ENCODE measurements at places on chromosomes 3 and 15. TPM values are rescaled to one million over a fixed set of nuclear protein-coding genes. Genes with fewer than 3 reads are reported as not detected.

Gene MOBP
- total RNA-seq = not detected

Gene MYO5C
- 35.3 TPM for total RNA-seq

Gene CCDC54
- total RNA-seq = not detected

Gene BCL2A1
- not detected for total RNA-seq

Gene C3orf38
- total RNA-seq = 25.6 TPM

Gene RCN2
- 108 TPM for total RNA-seq

Gene ZNF620
- not detected for total RNA-seq

Gene SLC28A2
- not detected for total RNA-seq

Gene RASGRF1
- 3.4 TPM for total RNA-seq

Gene AMT
- 15.5 TPM for total RNA-seq

Gene MEX3B
- total RNA-seq = 27.7 TPM

Gene CCDC39
- total RNA-seq = 1.5 TPM

Gene AHSG
- not detected for total RNA-seq

Gene SUSD5
- total RNA-seq = 11.8 TPM

Gene ZNF501
- 6.0 TPM for total RNA-seq

Gene A4GNT
- total RNA-seq = not detected

Gene GABRR3
- total RNA-seq = not detected

Gene FRMD5
- not detected for total RNA-seq

Gene RSRC1
- 48.6 TPM for total RNA-seq

Gene ITIH1
- total RNA-seq = not detected

Gene MYH15
- 0.62 TPM for total RNA-seq

Gene ACKR4
- total RNA-seq = 4.7 TPM

Gene P2RY12
- total RNA-seq = not detected

Gene CMTM7
- 13.8 TPM for total RNA-seq

Gene COMMD2
- 71.8 TPM for total RNA-seq

Gene ROBO1
- 12.3 TPM for total RNA-seq

Gene KBTBD8
- not detected for total RNA-seq

Gene TP63
- not detected for total RNA-seq

Gene PYGO1
- 36.1 TPM for total RNA-seq

Gene CHDH
- 6.6 TPM for total RNA-seq

Gene BFSP2
- not detected for total RNA-seq

Gene UROC1
- not detected for total RNA-seq

Gene LRCH3
- total RNA-seq = 95.9 TPM

Gene TEX9
- total RNA-seq = 0.88 TPM

Gene SLC24A5
- not detected for total RNA-seq

Gene LMAN1L
- not detected for total RNA-seq

Gene TMEM212
- not detected for total RNA-seq

Gene MME
- total RNA-seq = 1.5 TPM

Gene GUCA1C
- not detected for total RNA-seq

Gene MAP2K5
- total RNA-seq = 15.4 TPM

Gene ARPP21
- not detected for total RNA-seq

Gene DGKG
- 2.6 TPM for total RNA-seq

Gene GPR87
- not detected for total RNA-seq

Gene FBN1
- 95.7 TPM for total RNA-seq

Gene ANKRD34C
- not detected for total RNA-seq

Gene LRRC31
- total RNA-seq = not detected

Gene CFAP100
- total RNA-seq = not detected

Gene GP9
- 0.35 TPM for total RNA-seq

Gene KLF15
- total RNA-seq = 1.9 TPM

Gene ZNF280D
- 111 TPM for total RNA-seq

Gene NSUN3
- total RNA-seq = 3.3 TPM

Gene FBXW12
- not detected for total RNA-seq

Gene KCTD6
- total RNA-seq = 27.2 TPM
